ENCODE measurements at places on chromosomes 7 and 10. TPM values are rescaled to one million over a fixed set of nuclear protein-coding genes. Genes with fewer than 3 reads are reported as not detected.

WNT8B gene
- total RNA-seq = not detected

CALCR gene
- total RNA-seq = not detected

CLDN3 gene
- 0.12 TPM for total RNA-seq

NXPH1 gene
- total RNA-seq = not detected

CCDC6 gene
- 37.1 TPM for total RNA-seq

SLC29A4 gene
- 3.6 TPM for total RNA-seq

POLR2J2 gene
- total RNA-seq = 3.2 TPM

HBP1 gene
- 86.0 TPM for total RNA-seq

OR9A2 gene
- not detected for total RNA-seq

TMEM26 gene
- 0.50 TPM for total RNA-seq

PKD2L1 gene
- total RNA-seq = under 0.01 TPM

ERVW-1 gene
- not detected for total RNA-seq

INSYN2A gene
- total RNA-seq = 0.11 TPM

HOXA4 gene
- total RNA-seq = 0.37 TPM

TYW1B gene
- total RNA-seq = 2.5 TPM

MRLN gene
- not detected for total RNA-seq

CTTNBP2 gene
- 7.0 TPM for total RNA-seq

TRIM74 gene
- total RNA-seq = not detected

TMEM270 gene
- total RNA-seq = not detected

HOXA7 gene
- 0.77 TPM for total RNA-seq

SEMA3D gene
- total RNA-seq = 13.4 TPM

UBN2 gene
- total RNA-seq = 5.6 TPM

TRIM50 gene
- not detected for total RNA-seq

Data from uterine smooth muscle cell (primary cell).